ENCODE measurements at places on chromosomes 6 and 20.
A peak's percentile ranks its signal among the peaks of the same experiment; 100 is the strongest.

DNA sequence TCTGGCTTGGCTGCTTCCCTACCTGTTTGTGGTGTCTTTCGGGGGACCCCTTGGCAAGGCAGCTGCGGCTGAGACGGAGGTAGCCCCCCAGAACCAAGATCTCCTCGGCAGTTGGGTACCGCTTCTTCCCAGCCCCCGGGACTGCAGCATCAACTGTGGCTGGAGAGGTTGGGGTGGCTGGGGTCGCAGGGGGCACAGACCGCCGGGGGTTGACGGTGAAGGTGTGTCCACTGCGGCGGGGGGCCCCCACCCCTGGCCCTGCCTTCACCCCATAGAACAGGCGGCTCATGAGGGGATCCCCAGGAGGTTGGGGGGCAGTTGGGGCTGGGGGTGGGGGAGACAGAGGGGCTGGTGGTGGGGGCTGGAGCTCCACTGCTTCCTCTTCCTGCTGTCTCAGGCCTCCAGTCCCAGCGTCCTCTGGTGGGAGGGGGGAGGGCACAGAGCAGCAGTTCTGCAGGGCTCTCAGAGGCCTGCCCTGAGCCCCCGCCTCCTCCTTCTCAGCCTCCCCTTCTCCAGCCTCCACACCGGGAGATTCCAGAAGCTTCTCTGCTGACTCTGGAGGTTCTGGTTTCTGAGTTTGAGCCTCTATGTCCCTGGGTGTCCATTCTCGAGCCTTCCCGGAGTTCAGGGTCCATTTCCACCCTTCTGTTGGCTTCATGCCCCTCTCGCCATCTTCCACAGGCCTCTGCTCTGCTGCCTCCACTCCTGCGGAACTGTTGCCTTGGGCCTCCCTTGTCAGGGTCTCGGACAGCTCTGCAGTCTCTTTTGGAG is 1.9 kb downstream of the PPP1R18 start:
- DNase-seq: no peak

GRCh38 chr6:152099446-152100182 is 292.1 kb downstream of the ESR1 start:
- DNase-seq: no peak

GRCh38 chr6:49551078-49551865 is 804 bp downstream of the C6orf141 start:
- no peak for DNase-seq

DNA sequence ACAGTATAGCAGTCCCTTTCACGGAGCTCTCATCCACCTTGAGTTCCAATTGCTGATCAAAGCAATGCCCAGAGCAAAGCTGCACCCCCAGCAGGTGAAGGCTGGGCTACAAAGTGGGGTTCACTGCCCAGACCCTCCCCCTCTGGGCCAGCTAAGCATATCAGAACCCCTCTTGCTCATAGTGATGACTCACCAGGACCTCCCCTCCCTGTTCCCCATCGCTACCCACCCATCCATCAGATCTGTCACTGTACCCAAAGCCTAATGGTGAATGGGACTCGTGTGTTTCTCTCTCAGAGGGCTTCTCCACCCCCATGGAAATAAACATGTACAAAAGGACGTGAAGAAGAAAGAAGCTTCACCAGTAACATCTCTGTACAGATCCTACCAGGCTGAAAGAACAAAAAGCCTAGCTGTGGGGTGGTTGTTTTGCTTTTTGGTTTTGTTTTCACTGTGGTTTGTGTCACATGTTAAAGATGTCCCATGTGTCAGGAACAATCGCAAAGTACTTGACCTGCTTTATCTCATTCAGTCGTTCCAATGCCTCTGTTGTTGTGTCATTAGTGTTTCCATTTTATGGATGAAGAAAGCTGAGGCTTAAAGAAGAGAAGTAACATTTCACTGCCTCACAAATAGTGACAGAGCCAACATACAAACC is 518.5 kb downstream of the CD83 start:
- no peak for DNase-seq

- DNase-seq: no peak
These were observed 2.5 kb downstream of the PPP1R18 start for GRCh38 chr6:30683980-30684338.

DNA sequence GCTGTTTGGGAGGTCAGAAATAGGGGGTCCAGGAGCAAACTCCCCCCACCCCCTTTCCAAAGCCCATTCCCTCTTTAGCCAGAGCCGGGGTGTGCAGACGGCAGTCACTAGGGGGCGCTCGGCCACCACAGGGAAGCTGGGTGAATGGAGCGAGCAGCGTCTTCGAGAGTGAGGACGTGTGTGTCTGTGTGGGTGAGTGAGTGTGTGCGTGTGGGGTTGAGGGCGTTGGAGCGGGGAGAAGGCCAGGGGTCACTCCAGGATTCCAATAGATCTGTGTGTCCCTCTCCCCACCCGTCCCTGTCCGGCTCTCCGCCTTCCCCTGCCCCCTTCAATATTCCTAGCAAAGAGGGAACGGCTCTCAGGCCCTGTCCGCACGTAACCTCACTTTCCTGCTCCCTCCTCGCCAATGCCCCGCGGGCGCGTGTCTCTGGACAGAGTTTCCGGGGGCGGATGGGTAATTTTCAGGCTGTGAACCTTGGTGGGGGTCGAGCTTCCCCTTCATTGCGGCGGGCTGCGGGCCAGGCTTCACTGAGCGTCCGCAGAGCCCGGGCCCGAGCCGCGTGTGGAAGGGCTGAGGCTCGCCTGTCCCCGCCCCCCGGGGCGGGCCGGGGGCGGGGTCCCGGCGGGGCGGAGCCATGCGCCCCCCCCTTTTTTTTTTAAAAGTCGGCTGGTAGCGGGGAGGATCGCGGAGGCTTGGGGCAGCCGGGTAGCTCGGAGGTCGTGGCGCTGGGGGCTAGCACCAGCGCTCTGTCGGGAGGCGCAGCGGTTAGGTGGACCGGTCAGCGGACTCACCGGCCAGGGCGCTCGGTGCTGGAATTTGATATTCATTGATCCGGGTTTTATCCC is at the start of gene VEGFA:
VEGFA (plus strand) TSS at position 686 of the 846 bp plus-strand sequence.
- peak; percentile 36 for DNase-seq

DNA sequence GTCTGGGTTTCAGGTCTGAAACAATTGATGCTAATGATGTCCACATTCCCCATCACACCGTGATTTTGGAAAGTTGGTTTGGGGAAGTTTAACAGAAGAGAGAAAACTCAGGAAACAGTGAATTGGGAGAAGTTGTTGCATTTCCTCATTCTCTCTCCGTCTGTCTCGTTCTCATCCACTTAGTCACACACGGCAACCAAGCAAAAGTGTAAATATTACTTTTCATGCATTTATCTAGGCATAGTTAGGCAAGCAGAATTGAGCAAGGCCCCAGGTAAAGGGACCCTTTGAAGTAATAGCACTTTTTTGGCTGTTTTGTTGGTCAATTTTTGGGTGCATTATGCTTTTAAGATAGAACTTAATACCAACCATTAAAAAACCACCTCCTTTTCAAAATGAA is 137.0 kb upstream of the SULF2 start:
- DNase-seq: no peak

- no peak for DNase-seq
These were observed 93.0 kb upstream of the DOK5 start for GRCh38 chr20:54382419-54382818.
